8988T (cell line): ENCODE measurements at places on chromosomes 7 and 10.

- no peak for DNase-seq
Observed at GRCh38 chr10:102435529-102436233, 3.3 kb upstream of the CUEDC2 start.

- DNase-seq, result no peak
Observed at GRCh38 chr7:932651-932975, 21.9 kb downstream of the ADAP1 start.

DNA sequence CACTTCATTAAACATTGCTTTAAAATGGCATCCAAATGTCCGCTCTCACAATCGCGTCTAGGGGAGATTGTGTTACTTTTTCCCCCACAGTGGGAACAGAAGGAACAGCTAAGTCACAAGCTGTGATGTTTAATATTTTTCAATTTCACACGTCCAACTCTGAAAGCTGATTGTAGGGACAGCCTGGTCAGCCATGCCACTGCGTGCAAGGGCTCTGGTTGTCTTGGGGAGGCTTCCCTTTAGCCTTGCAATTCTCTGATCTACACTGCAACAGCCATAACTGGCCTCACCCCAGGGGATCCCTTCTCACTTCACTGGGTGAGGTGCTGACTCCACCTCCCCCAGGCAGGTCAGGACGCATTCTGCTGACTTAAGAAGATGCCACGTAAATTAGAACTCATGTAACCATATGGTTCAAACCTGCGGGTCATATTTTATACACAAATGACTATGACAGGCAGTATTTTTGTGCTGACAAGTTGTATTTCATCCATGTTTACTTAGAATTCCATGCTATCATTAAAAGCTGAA lies 425.2 kb upstream of the NFE2L3 start:
- DNase-seq, result no peak

DNA sequence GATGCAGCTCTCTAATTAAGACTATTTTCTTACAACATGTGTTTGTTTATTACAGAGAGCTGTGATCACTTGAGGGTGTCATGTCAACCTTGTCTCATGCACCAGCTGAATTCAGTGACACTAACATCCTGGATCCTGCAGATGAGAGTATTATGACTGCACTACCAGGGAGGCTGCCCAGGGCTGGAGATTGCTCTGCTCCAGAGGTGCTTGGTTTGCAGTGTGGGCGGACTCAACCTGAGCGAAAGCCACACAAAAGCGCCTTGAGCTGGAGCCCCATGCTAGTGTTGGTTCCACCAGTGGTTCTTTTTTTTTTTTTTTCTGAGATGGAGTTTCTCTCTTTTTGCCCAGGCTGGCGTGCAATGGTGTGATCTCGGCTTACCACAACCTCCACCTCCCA lies 33.8 kb upstream of the ATXN7L1 start:
- DNase-seq, result no peak

DNA sequence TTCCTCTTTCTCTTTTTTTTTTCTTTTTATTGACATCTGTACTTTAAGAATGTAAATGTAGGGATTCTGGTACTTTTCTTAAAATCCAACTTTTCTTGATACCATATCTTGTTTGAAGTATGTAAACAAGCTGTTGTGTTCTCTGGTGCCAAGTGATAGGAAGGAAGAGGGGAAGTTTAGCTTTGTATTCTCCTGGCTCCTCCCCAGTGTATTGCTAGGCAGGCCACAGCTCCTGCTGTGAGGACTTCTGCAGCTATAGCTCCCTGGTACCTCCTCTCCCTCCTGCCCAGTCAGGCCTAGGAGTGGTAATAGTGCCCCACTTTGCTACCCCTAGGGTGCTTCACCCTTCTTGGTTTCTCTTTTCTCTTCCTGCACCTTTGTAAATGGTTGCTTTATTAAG lies 45.3 kb upstream of the SP8 start:
- no peak for DNase-seq

GRCh38 chr10:26534384-26534783 lies 96.2 kb downstream of the APBB1IP start:
- no peak for DNase-seq
